ENCODE measurements at places on chromosomes 16 and 17.

DNA sequence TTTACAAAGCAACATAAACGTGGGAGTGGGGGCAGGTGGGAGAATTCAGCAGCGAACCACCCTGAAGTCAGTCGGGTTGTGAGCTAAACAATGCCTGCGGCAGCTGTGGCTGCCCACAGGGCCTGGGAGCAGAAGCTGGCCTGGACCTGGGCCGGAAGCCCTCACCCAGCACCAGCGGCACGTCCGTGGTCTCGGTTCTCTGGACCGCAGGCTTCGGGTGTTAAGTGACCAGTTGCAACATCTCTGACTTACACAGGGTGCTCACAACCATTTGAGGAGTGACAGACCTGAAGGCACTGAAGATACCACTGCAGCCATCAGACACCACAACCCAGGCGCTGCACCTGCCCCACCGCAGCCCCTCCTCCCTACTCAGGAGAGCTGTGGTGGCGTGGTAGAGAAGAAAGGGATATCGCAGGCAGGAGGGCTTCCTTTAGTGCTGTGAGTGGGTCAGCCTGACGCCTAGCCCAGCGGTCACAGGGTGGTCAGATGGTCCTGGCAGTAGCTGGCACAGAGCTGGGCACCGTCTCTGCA is 33.8 kb downstream of the CBFA2T3 start:
- no peak for DNase-seq

- DNase-seq, result no peak
Observed at GRCh38 chr17:5730373-5730772, 146.1 kb upstream of the NLRP1 start.

DNA sequence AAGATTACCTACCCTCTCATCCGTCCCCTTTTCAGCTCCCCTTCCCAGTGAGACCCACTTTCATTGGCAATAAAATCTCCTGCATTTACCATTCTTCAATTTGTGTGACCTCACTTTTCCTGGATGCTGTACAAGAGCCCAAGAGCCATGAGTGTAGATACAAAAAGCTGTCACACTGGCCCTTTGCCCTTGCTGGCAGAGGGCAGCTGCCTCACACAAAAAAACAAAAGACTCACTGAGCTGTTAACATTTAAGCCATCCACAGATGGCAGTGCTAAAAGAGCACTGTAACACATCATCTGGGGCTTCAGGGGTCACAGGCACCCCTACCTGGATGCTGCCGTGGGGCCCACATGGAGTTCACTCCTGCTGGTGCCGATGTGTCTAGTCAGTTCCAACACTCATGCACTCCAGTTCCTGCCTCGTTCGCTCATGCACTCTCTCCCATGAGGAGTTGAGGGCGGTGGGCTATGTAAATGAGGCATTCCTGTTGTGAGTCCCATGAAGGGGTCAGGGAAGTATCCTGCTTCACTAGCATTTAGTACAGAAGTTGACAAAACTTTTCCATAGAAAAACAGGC is 123.1 kb downstream of the CA10 start:
- DNase-seq, result no peak

DNA sequence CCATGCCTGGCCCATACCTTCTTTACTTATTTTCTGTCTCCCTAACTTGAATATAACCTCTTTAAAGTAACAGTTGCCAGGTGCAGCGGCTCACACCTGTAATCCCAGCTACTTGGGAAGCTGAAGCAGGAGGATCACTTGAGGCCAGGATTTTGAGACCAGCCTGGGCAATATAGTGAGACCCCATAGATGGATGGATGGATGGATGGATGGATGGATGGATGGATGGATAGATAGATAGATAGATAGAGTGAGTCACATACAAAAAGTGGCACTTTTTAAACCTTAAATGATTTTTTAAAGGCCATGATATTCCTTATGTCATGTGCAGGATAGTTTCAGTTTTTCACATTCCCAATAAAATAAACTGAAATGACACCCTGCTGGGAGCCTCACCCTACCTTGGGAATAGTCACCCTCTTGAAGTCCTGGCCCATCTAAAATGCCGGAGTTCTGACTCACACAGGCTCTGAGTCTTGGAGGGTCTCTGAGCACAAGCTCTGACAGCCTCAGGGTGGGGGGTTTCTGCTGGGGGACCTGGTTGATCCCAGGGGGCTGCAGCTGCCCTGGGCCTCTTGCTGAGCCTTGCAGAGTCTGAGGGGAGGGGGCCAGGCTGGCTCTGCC is 26.2 kb downstream of the CPNE2 start:
- no peak for DNase-seq

DNA sequence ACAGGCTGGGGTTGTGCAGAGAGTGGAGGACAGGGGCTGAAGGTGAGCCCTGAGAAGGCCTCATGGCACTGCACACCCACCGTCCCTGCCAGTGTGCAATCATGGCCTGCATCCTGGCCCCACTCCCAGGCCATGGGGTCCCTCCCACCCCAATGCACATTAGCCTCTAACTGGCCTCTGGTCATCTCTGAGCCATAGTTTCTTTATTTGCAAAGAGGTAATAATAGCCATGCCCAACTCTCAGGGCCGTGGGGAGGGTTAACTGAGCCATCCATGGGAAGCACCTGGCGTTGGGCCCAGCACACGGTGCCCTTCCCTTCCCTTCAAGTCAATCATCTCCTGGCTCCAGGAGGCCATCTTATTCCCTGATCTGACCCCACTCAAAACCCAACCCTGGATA is 10.8 kb upstream of the ITGA3 start:
- no peak for DNase-seq

- no peak for DNase-seq
Observed at GRCh38 chr16:13110124-13110796, 208.9 kb downstream of the SHISA9 start.

DNA sequence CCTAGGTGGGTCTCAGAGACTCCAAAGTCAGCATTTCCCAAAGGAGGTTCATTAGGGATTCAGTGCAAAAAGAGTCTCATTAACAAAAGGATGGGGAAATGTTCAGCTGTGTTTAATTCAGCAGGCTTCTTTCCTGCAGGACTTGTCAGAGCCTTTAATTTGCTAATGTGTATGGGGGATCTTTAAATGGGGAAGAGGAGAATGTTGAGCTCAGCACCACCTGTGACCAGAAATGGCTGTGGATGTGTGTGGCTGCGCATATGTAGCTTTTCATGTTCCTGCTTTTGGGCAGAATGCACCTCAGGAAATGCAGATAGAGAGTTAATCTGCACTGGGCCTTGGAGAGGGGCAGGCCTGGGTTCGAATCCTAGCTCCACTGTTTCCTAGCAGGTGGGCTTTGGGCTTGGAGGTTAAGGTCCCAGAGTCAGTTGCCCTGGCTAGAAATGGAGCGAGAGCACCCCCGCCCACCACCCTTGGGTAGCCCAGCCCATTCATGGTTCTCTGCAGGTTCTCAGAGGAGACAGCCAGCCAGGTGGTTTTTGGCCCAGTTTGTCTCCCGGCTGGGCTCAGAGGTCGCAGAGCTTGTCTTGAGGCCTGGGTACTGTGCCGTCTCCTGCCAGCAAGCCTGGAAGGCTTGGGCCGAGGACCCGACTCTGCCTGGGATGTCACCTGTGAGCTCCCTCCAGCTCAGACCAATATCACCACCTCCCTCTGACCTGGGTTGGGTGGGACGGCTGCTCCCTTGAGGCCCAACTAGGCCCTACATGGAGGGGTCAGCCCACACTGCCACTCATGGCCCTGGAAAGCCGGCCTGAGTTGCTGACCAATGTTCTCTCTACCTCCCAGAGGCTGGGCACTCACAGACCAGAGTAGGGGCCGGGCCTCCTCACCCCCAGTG is 9.3 kb downstream of the ADCY7 start:
- no peak for DNase-seq

GRCh38 chr17:82402865-82403264 is 15.3 kb upstream of the HEXD start:
- no peak for DNase-seq

- DNase-seq, result no peak
Observed at GRCh38 chr16:56620339-56620897, 5.2 kb upstream of the MT1E start.

GRCh38 chr16:89944773-89945172 is 3.8 kb upstream of the DEF8 start:
- DNase-seq, result no peak

GRCh38 chr16:9003322-9003721 is 39.6 kb upstream of the USP7 start:
- DNase-seq, result no peak

GRCh38 chr16:17512636-17513220 is 42.0 kb upstream of the XYLT1 start:
- DNase-seq, result no peak

DNA sequence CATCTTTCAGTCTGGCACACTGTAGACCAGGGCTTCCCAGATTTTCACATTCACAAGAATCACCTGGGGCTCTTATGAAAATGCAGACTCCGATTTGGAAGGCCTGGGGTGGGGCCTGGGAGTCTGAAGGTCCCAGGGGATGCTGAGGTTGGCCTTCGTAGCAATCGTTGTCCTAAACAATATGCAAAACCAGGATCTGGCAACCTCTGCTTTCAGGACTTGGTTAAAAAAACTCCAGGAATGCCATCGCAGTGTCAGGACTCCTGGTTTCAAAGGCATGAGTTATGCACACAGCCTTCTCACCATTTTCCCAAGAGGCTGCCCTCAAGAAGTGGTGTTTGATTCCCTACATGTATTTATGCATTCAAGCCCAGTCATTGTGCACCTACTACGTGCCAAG is 6.7 kb downstream of the CLEC19A start:
- DNase-seq, result no peak

- no peak for DNase-seq
Observed at GRCh38 chr16:80689487-80689886, 114.9 kb downstream of the CDYL2 start.

DNA sequence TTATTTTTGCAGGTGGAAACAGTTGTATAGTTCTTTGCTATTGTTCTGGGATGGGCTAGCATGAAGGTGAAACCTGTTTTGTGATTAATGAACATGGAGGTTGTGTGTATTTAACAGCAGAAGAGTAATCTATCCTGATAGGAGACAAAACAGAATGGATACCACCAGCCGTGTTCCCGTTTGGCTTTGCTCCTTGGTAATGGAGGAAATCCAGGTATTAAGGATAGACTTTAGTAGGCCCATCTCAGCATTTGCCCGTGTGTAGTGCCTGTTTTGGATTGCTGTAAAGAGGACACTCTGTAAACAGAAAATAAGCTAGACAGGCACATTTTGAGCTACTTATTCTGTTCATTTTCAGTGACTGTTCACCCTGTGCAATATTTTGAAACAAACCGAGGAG is 215.1 kb downstream of the RBFOX1 start:
- no peak for DNase-seq

All from stimulated activated naive CD4-positive, alpha-beta T cell treated with Interleukin-2 at 50 U/mL for 16 hours (primary cell).